ENCODE measurements at places on chromosomes 1 and 21.

GRCh38 chr1:92442351-92442750 is 44.4 kb downstream of the GFI1 start:
- no peak for DNase-seq

DNA sequence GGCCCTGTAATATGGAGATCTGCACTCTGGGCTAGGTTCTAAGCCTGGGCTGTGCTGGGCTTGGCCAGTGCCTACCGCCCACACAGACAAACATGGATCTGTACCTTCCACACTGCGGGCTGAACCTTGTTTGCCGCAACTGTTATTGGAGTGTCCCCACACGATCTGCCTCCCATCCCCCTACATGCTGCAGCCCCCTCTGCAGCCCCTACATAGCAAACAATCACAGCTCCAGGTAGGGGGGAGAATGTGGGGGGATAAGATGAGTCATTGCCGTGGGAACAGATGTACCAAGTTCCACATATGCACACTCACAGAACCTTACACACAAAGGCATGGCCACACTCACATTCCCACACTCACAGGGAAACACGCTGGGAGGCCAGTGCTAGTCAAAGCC is 2.1 kb upstream of the HCRTR1 start:
- DNase-seq = no peak

DNA sequence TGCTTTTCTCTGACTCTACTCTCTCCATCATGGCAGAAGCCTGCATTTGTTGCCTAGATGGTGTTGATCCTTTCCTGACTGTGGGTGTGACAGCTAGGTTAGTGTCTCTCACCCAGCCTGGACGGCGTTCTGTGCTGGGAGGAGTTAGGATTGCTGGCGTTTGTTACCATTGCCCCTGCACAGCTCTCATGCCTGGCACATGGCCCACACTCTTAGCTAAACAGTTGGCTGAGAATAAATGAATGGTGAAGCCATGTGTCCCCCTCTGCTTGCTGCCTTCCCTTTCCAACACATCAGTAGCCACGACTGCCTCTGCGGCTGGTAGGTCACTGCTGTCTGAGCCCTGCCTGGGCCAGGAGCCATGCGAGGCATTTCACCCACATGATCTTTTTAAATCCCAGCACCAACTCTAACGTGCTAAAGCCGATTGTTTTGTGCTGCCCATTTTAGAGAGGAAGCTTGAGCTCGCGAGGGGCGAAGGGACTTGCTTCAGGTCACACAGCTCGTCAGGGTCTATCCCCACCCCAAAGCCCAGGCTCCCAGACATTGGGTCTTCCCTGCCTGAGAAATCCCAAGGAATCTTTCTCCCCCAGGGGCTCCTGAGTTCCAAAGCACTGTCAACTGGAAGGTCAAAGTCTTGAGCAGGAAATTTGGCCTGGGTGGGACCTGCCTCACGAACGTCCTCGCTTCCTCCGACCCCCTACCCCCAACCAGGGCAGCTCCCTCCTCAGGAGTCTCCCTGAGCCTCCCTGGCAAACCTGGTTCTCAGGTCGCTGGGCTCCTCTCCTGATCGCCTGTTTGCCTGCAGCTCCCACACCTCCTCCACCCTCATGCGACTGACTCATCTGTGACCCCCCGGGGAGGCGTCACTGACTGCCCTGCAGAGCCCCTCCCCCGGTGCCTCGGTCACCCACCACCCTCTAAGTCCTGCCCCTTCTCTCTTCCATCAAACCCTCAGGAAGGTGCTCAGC is 271.7 kb upstream of the C1orf174 start:
- no peak for DNase-seq

- DNase-seq = no peak
Measured at GRCh38 chr1:85278853-85279314, 2.5 kb upstream of the BCL10 start.

- DNase-seq = peak; percentile 10
Measured at GRCh38 chr1:244599937-244600350, 53.0 kb upstream of the DESI2 start.

- no peak for DNase-seq
Measured at GRCh38 chr1:208031316-208031931, 120.5 kb upstream of the CD34 start.

DNA sequence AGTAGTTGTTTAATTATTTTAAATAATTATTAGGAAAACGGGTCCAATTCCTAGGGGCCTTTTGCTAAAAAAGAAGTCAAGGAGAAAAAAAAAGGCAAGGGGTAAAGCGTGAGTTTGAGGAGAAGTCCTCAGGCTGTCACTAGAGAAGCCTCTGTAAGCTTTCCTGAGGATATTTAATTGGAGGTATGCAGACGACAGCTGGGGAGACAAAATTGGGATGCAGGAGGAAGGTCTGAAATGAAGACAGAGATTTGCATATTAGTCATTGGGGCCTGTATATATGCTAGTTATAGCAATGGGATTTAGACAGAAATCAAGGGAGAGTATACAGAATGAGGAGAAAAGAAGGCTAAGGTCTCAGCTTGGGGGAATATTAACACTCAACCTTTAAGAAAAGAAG is 8.6 kb downstream of the ATP6V1G3 start:
- DNase-seq = peak; percentile 88

All from NCI-H69 (cell line).